Tibial artery (tissue), 4 donors: ENCODE measurements at places on chromosomes 11 and 22.

DNA sequence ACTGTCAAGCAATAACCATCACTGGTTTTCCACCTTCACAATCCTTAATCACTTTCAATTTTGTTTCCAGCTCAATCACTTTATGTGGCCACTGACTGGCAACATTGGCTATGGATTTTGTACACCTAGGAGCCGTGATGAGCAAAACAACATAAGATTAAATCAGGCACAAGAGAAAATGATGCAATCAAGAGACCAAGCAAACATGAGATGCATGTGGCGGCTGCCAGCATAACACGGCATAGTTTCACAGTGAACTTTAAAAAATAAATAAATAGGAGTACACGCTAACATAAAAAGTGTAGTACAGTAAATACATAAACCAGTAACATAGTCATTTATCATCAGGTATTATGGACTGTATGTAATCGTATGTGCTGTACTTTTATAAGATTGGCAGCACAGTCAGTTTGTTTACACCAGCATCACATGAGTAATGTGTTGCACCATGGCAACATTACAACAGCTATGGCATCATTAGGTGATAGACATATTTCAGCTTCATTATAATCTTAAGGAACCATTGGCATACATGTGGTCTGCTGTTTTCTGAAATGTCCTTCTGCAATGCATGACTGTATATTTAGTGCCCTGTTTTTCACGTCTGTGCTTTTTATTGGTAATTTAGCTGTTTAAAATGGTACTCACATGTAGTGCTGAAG lies 83.3 kb upstream of the PRDM11 start:
- H3K4me1 ChIP-seq = no peaks in the 10 kb centered on the region
- no peak overlapping the region for H3K27ac ChIP-seq
- DNase-seq = no peak
- no peak overlapping the region for H3K4me3 ChIP-seq

DNA sequence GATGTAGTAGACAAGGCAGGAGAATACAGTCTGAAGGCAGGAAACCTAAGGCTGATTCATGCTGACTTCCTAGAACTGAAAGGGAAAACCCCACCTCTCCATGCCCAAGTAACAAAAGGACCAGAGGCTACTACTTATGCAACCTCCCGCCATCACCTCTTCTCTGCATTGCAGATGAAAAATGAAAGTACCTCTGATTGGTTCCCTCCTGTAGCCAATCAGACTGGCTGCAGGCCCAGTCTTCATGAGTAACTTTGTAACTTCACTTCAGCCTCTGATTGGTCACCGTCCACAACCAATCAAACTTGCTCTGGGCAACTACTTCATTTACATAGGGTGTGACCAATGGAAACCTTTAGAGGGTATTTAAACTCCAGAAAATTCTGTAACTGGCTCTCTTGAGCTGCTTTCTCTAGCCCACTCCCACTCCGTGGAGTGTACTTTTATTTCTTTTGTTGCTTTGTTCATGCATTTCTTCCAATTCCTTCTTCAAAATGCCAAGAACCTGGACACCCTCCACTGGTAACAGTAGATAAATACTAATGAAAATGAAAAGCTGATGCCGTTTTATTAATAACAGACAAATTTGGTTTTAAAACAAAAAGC lies 5.2 kb upstream of the MAP6 start:
- no peak overlapping the region for H3K27ac ChIP-seq
- peaks cover under 1% of the 10 kb centered on the region for H3K4me1 ChIP-seq
- DNase-seq = no peak
- H3K36me3 ChIP-seq = no peaks in the 10 kb centered on the region
- no peak overlapping the region for H3K4me3 ChIP-seq
- H3K27me3 ChIP-seq = no peaks in the 10 kb centered on the region

DNA sequence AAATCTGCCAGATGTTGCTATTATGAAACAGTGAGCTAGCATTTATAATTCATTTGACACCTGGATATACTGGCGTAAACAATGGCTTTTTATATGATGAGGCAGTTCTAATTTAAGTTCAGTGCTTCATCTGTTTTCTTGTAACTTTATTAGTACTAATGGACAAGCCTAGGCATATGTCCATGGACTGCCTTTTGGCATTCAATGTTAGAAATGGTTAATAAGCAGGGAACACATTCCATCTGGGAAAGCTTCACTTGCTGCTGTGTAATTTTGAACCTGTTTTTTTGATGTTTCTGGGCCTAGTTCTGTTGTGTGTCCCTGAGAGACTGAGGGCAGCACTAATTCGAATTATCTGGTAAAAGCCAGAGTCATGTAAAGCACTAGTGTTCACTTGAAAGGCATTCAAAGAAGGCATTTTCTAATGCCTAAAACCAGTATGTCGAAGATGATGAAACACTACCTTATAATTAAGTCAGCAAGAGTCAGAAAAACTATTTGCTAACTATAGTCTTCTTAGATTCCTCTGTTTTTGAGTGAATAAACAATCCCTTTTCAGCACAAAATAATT lies 138.5 kb downstream of the SWAP70 start:
- no peaks in the 10 kb centered on the region for H3K27me3 ChIP-seq
- H3K36me3 ChIP-seq = peaks cover 6% of the 10 kb centered on the region
- H3K4me1 ChIP-seq = no peaks in the 10 kb centered on the region
- H3K27ac ChIP-seq = peak overlapping the region; percentile 25

GRCh38 chr11:40306938-40307548 lies 1152.4 kb downstream of the LRRC4C start:
- H3K4me1 ChIP-seq = peaks cover 14% of the 10 kb centered on the region
- no peak overlapping the region for H3K4me3 ChIP-seq
- H3K36me3 ChIP-seq = no peaks in the 10 kb centered on the region

- H3K36me3 ChIP-seq = no peaks in the 10 kb centered on the region
- H3K27ac ChIP-seq = no peak overlapping the region
- no peak overlapping the region for H3K4me3 ChIP-seq
- H3K4me1 ChIP-seq = no peaks in the 10 kb centered on the region
- no peaks in the 10 kb centered on the region for H3K27me3 ChIP-seq
These were observed 7.0 kb upstream of the MPPED1 start for GRCh38 chr22:43404673-43405385.

- no peak overlapping the region for H3K27ac ChIP-seq
- H3K27me3 ChIP-seq = no peaks in the 10 kb centered on the region
- H3K4me1 ChIP-seq = no peaks in the 10 kb centered on the region
- no peak overlapping the region for H3K4me3 ChIP-seq
- no peak for DNase-seq
These were observed 1336.4 kb downstream of the TBC1D22A start for GRCh38 chr22:48098921-48099245.
